ENCODE measurements at places on chromosomes 2 and 18. TPM values are rescaled to one million over a fixed set of nuclear protein-coding genes. Genes with fewer than 3 reads are reported as not detected.

PLEKHH2 gene
- 0.14 TPM for total RNA-seq

SOX11 gene
- total RNA-seq: not detected

CCBE1 gene
- 0.14 TPM for total RNA-seq

PSMA8 gene
- not detected for total RNA-seq

NTSR2 gene
- not detected for total RNA-seq

TMEM200C gene
- not detected for total RNA-seq

All from dermis blood vessel endothelial cell (primary cell).